ENCODE measurements at places on chromosomes 5 and 9.

GRCh38 chr5:176420972-176421544 is 4.7 kb upstream of the CLTB start:
- no peak for DNase-seq

DNA sequence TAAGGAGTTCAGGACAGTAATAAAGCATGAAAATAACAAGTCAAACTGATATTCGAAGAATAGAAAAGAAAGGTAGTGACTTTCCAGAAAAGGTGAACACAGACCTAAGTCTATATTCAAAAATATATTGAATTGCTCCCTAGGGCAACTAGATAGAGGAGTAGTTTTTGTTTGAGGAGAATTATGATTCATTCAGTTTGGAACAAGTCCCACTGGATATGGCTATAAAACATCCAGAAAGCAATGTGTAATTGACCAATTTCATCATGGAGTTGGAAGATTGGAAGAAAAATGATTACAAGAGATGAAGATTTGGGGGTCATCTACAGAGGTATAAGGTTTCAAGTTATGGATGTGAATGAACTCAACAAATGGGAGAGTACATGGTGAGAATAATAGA is 117.5 kb upstream of the ZNF462 start:
- no peak for DNase-seq

GRCh38 chr5:54091307-54092130 is 218.9 kb downstream of the ARL15 start:
- DNase-seq: no peak

- DNase-seq: no peak
These were observed 18.5 kb upstream of the GAS1 start for GRCh38 chr9:86965636-86966395.

DNA sequence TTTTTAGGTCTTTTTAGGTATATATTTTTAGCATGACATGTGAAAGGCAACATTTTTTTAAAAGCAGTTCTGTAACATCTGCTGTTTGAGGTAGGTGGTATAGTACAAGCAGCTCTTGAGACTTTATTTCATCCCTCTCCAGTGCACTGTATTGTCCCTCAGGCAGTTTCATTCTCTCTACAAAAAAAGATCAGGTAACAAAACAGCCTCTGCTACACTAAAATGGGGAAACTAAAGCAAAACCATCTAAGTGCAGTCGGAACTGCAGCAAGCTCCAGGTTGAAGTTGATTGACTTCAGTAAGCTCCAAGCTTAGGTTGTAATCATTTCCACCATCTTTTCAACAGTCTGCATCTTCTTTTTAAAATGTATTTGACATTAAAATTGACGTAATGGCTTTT is 195.6 kb downstream of the DEPDC1B start:
- DNase-seq: no peak

All from CD4-positive, alpha-beta T cell treated with Interleukin-2 at 100 ng/mL for 4 hours (primary cell).